ENCODE measurements at places on chromosomes 13 and 19.

DNA sequence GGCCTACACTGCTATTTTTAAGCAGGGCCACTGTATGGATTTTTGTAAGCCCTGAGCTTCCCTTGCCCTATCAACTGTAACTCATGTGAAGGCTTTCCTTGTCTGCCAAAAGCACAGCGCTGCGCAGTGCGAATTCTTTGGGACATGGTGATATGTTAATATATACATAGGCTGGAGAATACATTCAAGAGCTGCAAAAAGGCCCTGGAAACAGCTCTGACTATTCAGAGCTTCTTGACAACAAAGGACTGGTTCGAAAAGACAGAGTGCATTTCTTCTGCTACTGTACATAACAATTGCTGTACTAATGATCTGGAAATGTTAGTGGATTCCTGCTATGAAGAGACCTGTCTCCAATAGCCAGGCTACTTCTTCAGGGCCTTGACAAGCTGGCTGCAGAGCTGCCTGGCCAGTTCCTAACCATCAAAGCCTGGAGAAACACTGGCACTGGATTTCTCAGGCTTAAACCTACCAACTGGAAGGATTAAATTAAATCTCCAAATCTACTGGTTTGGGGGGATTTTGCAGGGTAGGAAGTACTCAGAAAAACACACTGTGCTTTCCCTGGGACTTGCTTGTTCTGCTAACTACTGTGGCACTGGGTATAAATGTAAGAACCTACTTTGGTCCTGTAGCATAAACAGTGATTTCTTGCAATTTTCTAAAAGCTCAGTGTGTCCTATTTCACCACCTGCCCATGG, 246.9 kb downstream of the DNAJC15 start:
- no peak for DNase-seq

- DNase-seq, result no peak
Observed at GRCh38 chr13:104357174-104357573, 1291.0 kb upstream of the SLC10A2 start.

DNA sequence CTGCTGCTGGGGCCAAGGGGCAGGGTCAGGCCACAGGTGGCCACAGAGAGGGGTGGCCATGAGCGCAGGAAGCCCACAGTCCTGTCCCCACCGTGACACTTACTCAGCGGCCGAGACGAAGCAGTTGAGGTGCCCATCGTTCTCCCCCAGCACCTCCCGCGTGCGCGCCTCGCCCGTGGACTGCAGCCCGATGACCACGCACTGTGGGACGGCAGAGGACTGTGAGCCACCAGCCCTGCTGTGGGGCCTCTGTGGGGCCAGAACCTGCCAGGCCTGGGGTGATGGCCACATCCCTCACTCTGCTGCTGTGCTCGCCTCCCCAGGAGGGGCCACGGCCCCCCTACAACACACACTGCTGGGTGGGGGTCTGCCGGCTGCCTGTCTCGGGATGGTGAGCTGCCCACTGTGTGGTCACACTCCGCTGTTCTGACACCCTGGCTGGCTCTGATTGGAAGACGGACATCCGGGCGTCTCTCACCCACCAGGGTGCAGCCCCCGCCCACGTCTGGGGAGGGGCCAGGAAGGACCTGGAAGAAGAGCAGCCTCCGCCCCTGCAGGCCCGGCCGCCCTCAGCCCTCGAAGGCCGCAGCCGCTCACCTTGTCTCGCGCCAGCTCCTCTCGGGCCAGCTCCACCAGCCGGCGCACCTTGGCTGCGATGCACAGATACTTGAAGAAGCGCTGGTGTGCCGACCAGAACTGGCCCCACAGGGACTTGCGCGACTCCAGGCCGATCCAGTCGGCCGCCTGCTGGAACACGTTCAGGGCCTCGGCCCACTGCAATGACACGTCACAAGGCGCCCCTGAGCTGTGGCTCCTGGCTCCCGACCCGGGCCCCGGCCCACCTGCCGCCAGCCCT, 13.2 kb downstream of the GPX4 start:
- no peak for DNase-seq

DNA sequence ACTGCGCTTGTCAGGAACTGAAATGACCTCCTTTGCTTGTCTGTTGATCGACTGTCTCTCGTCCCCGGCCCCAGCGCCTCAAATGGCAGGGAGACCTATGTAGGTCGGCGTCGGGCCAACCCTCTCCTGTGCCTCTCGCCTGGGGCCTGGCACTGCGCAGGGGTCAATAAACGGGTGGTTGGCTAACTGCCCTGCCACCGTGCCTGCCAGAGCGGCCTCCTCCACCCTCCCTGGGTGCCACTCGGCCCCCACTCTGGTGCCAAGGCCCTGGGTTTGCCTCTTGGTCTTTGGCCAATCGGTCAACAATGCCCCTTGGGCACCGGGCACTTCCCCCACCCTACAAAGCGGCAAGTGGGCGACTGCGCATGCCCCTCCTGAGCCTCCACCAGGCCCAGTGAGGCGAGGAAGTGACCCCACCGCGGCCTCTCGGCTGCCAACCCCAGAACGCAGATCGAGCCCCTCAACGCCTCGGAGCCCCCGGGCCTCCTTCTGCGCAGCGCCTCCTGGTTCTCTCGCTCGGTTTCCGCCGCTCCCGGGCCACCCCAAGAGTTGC, 1.1 kb downstream of the KEAP1 start:
- DNase-seq, result peak; percentile 68

GRCh38 chr19:50022823-50023222, 2.3 kb downstream of the VRK3 start:
- DNase-seq, result no peak

GRCh38 chr19:35404879-35405622, 34.2 kb downstream of the GPR42 start:
- no peak for DNase-seq

- DNase-seq, result no peak
Observed at GRCh38 chr13:106480351-106480910, 55.0 kb downstream of the EFNB2 start.

- no peak for DNase-seq
Observed at GRCh38 chr19:8334458-8335342, 8.4 kb downstream of the KANK3 start.

DNA sequence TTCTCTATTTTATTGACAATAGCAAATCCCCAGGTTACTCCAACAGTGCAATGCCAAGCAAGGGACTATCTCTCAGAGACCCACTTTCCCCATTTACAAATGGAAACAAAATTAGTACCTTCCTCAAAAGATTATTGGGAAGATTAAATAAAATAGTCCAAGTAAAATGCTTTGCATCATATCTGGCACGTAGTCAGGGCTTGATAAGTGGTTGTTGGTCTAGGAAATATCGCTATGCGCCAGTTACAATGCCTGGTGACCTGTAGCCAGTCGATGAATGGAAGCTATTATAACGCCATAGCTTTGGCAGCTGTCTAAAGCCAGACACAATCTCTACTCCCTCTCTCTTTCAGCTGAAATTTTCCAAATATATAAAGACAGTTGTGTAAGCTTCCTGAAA, 220.3 kb downstream of the RAP2A start:
- DNase-seq, result no peak

- no peak for DNase-seq
Observed at GRCh38 chr13:87537951-87538350, 133.2 kb upstream of the SLITRK5 start.

- DNase-seq, result no peak
Observed at GRCh38 chr13:27482983-27483382, 32.6 kb upstream of the MTIF3 start.

DNA sequence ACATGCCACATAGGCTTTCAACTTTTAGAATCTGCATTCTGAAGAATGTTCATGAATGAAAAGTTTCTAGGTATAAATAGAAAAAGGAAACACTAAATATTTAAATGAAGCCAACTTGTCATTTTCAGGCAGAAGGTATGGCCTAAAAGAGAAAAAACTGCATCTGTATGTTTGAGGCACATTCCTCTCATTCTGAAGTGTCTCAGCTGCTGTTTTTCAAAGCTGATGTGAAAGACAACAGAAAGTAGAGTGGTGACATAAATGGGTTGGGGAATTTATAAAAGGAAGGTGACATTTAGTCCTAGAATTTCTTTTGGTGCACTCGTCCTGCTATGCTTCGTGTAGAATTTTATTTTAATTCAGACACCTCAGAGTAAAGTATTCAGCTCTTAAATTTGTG, 539.6 kb upstream of the SLITRK5 start:
- DNase-seq, result no peak

- no peak for DNase-seq
Observed at GRCh38 chr13:89783221-89783755, 1564.2 kb upstream of the MIR17HG start.

GRCh38 chr19:12485052-12485416, 418 bp upstream of the ZNF709 start:
- DNase-seq, result no peak

DNA sequence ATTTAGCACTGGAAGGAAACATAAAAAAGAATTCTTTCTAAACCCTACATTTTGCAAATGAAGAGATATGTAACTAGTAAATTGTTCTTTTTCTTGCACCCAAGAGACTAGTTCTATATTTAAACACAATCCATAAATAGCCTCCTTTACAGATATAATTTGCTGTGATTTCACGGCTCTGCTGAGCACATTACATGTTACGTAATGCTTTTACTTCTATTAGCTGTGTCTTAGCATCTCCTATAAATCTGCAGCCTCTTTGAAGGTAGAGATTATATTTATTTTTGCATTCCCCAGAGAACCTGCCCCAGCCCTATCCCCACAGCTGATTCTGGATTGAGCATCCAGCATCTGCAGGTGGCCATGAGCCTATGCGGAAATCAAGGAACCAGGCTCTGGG, 32.2 kb downstream of the LACC1 start:
- no peak for DNase-seq

- no peak for DNase-seq
Observed at GRCh38 chr19:10191347-10191746, 3.4 kb downstream of the DNMT1 start.

- peak; percentile 53 for DNase-seq
Observed at GRCh38 chr13:40440990-40441820, 225.2 kb downstream of the FOXO1 start.

- DNase-seq, result no peak
Observed at GRCh38 chr19:52200044-52200443, 10.2 kb downstream of the PPP2R1A start.

GRCh38 chr19:49680421-49681351, 3.6 kb downstream of the PRMT1 start:
- peak; percentile 89 for DNase-seq

- DNase-seq, result no peak
Observed at GRCh38 chr19:4052114-4052992, 14.3 kb downstream of the ZBTB7A start.

DNA sequence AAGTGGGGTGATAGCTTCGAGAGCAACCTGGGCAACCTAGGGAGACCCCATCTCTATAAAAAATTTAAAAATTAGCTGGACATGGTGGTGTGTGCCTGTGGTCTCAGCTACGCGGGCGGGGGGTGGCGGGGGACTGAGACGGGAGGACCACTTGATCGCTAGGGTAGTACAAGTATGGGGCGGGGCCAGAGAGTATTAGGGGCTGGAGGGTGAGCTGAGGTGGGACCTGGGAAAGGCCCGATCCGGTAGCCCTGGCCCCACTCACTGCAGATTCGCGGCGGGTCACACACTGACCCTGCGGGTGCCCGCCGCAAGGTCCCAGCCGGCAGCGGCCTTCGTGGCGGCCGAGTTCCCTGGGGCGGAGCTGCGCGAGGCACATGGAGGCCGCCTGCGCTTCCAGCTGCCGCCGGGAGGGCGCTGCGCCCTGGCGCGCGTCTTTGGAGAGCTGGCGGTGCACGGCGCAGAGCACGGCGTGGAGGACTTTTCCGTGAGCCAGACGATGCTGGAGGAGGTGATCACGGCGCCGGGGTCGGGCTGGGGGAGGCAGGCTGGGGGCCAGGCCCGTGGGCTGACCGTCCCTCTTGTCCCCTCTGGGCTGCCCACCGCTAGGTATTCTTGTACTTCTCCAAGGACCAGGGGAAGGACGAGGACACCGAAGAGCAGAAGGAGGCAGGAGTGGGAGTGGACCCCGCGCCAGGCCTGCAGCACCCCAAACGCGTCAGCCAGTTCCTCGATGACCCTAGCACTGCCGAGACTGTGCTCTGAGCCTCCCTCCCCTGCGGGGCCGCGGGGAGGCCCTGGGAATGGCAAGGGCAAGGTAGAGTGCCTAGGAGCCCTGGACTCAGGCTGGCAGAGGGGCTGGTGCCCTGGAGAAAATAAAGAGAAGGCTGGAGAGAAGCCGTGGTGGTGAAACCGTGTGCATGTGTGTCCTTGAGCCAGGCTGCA, 2.0 kb upstream of the ARHGAP45 start:
- DNase-seq, result peak; percentile 30

- DNase-seq, result no peak
Observed at GRCh38 chr13:42394361-42394708, 122.4 kb downstream of the AKAP11 start.

DNA sequence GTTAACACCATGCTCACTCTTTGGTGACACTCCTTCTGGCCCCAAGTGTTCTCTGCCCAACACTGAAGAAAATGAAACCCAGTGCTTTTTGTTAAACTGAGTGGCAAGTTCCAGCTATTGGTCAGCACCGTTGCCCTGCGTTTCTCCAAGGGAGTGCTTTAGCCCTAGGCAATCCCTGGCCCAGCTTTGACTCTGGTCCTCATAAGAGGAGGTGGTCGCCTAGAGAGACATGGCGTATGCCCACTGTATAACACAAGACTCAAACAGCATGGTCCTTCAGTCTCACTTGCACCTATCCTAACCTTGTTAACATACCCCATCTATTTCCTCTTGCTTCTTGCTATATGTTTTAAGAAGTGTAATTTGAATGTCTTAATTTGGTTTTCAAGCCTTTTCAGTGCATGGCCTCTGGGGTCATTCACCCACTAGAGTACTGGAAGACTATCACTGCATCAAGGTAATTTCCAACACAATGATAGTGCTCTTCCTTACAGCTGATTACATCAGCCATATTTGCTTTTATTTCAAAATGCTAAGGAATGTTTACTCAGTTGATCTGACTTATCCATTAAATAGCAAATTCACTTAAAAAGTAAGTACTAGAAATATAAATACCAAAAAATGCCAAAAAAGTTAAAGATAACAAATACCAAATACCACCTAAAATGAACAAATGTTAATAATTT, 190.5 kb upstream of the SOX21 start:
- no peak for DNase-seq

GRCh38 chr13:29547153-29547552, 48.3 kb downstream of the SLC7A1 start:
- DNase-seq, result no peak

- DNase-seq, result no peak
Observed at GRCh38 chr13:113765564-113765910, 6.5 kb downstream of the TMEM255B start.

GRCh38 chr13:95533545-95534160, 18.9 kb upstream of the CLDN10 start:
- no peak for DNase-seq

DNA sequence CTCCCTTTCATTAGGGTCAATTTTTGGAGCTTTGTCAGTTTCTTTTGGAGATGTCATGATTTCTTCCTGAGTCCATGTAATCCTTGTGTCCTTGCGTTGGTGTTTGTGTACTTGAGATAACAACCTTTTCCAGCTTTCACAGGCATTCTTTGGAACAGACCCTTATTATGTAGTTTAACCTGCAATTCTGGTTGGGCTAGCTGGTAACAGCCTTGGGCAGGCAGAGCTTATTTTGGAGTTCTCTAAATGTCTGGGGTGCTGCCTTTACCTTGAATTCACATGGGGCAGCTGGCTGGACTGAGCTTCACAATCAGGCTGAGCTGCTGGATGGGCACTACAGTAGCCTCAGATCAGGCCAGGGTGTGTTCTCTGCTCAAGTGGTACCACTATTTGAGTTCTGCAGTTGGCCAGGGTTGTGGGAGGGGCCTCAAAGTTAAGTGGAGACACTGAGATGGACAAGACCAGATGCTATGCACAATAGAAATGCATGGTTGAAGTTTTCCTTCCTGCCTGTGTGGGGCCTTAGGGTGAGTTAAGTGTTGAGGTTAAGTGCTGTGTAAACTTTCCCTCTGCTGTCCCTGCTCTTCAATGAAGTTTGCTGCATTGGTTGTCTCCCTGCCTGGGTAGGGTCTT, 277.3 kb downstream of the ATP8A2 start:
- no peak for DNase-seq

Measured in cerebellar cortex (tissue), 1 donor.